ENCODE measurements at places on chromosomes 3 and 15.

GRCh38 chr3:114887806-114888205, 259.3 kb downstream of the ZBTB20 start:
- no peak for DNase-seq

GRCh38 chr3:177931346-177931745, 604.9 kb upstream of the KCNMB2 start:
- DNase-seq = no peak

DNA sequence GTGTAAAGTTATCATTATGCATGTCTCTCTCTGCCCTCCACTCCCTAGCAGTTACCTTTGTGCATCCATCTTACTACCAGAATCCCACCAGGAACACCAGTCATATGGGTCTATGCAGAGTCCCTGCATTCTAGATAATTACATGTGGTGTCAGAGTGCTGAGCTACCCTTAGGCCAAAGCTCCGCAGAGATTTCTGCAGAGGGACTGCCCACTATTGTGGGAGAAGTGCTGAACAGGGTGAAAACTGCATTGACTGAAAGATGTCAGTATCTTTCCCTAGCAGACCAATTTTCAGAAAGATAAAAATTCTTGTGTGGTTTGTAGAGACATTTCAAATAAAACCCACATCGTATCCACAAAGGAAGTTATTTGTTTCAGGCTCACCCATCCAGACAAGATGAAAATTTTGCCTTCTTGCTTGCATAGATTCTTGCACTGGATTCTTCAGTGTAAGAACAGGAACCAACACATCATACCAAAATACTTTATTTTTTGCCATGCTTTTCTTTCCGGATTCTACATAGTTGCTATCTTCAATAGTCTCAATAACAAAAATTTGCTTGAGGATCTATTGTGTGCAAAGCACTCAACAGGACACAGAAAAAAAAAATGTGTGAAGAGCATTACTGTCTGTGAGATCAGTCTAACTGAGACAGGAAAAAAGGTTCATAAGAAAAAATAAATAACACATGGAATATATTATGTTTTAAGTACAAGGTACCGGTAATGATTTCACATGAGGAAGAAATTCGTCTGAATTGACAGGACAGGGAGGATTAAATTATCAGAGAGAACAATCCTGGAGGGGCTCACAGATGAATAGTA, 32.0 kb upstream of the CCDC80 start:
- DNase-seq = no peak

DNA sequence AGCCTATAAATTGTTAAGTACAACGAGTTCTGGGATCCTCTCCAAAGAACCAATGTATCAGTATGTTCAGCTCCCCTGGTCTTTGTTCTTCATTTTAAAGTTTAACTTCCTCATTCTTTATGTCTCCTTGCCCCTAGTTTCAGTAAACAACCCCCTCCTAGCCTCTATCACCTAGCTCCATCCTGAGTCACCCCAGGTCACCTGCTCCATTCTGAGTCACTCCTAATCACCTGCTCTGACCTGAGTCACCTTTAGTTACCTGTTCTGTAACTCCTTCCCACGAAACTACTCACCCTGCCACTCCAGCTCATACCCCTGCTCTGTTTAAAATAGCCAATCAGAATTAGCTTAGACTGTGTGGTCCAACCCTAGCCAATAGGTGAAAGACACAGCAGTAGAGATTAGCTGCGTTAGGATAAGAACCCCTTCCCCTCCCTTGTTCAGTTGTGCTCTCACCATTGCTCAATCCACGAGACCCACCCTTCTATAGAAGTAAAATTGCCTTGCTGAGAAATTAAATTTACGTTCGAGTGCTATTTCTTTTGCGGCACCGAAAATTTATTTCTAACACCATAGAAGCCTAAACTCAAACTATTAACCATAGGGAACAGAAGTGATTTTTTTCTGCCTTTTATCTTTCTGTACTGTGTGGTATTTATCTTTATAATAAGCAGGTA, 245.0 kb upstream of the ADAMTS9 start:
- no peak for DNase-seq

DNA sequence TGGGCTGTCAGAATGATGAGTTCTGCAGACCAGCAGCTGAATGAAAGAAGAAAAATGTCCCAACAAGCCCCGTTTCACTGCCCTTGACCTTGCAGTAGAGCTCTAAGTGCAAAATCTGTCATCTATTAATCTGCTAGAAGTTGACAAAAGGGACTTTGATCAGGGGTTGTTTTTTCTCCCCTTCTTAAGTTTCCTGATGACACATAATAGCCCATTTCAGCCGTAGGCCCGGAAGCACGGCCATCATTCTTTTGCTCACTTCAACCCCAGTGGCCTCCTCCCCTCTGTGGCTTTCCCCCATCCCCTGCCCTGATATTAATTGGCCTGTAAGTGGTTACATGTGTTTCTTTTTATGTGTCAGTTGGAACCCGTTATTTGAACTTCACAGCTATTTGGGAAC, 298.9 kb downstream of the RPLP1 start:
- no peak for DNase-seq

GRCh38 chr15:52394118-52394517, 98.5 kb upstream of the MYO5C start:
- DNase-seq = no peak

DNA sequence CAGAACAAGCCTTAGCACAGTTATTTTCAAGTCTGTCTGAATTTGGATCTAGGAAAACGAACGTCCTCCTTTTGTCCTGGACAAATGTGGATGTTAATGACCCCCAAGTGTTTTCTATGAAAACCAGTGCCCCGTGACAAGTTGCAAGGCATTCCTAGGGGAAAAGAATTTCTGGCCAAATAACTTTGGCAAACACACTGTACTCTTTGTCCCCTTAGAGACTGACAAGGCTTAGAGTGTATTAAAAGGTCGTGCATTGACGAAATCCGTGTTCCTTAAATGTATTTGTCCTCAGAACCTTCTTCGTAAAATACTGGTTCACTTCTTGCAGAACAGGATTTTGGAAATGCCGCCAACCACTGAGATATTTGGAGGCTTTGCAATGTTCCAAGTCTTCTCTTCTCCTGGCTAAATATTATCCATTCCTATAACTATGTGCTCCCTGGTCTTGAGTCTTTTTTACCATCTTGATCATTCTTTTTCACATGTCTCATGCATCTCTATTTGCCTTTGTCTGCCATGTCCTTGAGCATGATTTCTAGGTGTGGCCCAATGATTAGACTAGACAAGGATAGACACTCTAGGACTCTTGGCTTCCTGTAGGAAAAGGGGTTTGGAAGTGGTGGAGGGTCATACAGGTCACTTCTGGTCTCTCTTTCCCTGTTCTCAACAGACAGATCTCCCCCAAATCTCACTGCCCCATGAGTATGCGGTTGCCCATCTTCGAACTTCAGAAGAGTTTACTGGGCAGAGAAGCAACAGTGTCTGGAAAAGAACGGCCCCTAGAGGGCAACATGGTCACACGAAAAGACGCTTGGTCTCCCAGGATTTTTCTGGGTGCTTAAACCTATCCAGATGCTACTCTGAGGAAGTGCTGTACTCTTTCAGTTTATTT, 117.5 kb downstream of the EDEM1 start:
- peak; percentile 32 for DNase-seq

GRCh38 chr15:32867313-32867626, 149.5 kb downstream of the GREM1 start:
- no peak for DNase-seq

- DNase-seq = no peak
These were observed 319.8 kb downstream of the LRTM1 start for GRCh38 chr3:54608041-54608440.

DNA sequence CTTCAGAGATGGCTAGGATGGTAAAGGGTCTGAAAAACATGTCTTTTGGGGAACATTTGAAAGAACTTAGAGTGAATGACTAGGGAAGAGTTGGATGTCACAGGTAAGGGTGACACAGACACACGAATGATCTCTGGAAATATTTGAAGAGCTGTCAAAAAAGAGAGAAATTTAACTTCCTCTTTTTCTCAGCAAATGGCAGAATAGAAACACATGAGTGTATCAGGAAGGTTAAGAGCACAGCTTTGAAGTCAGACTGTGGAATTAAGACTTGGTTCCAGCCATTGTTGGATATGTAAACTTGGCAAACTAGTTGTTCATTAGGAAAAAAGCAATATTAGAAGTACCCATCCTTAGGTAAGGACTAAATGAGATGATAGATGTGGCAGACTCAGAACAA, 117.7 kb downstream of the IMPG2 start:
- DNase-seq = no peak

- DNase-seq = no peak
These were observed 139.0 kb upstream of the NECTIN3 start for GRCh38 chr3:110932567-110932966.

- no peak for DNase-seq
These were observed 33.2 kb upstream of the SECISBP2L start for GRCh38 chr15:49079340-49080039.

DNA sequence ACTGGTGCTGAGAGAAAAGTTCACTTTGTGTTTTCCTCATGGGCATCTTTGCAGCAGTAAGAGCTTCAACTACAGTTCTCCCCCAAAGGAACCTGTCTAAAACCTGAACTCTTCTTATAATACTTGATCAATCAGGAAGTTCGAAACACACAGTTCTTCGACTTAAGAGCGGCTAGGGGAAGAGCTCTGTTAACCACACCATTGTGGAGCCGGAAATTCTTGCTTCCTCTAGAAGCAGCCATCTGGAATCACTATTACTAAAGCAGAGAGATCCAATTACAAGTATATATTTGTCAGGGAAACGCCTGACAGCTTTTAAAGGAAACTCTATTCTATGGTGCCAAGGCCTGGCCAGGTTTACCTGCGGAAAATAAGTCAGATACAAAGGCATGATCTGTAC, 337.3 kb upstream of the CBLB start:
- DNase-seq = no peak

GRCh38 chr3:178047496-178047895, 488.7 kb upstream of the KCNMB2 start:
- no peak for DNase-seq

DNA sequence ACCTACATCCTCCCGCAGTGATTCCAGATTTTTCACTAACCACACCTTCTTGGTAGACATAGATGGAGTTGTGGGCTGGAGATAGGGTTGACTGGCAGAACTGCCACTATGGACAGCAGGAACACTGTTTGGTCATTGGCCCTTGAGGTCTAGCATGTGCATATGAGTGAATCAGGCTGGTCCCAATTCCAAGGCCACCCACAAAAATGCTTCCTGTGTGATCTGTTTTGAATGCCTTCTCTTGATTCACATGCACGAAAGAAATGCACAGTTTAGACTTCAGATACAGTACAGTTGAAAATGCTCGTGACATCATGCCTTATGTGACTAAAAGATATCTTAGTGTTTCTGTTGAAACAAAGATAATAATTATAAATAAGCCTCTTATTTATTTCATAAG, 285.8 kb upstream of the SEMA6D start:
- DNase-seq = no peak

GRCh38 chr3:133136114-133137041, 98.2 kb downstream of the TMEM108 start:
- no peak for DNase-seq

GRCh38 chr3:43505351-43505750, 116.5 kb downstream of the ANO10 start:
- no peak for DNase-seq

DNA sequence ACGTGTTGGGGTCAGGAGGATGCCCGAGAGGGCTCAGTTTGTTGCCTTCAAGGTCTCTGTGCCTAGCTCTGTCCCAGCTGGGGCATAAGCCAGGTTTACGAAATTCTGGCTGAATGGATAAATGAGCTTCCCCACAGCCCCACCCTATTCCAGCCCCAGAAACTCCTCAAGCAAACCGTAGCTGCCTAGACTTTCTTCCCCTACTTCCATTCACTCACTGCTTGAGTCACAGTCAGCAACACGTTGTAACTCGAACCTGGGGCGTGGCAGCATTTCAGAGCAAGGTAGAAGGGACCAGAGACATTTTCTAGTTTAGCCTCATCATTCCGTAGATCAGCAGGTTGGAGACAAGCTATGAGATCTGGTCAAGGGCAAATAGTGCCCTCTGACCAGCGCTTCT, 24.2 kb downstream of the NMNAT3 start:
- no peak for DNase-seq

- peak; percentile 24 for DNase-seq
These were observed 874 bp downstream of the INO80 start for GRCh38 chr15:41115161-41115651.

DNA sequence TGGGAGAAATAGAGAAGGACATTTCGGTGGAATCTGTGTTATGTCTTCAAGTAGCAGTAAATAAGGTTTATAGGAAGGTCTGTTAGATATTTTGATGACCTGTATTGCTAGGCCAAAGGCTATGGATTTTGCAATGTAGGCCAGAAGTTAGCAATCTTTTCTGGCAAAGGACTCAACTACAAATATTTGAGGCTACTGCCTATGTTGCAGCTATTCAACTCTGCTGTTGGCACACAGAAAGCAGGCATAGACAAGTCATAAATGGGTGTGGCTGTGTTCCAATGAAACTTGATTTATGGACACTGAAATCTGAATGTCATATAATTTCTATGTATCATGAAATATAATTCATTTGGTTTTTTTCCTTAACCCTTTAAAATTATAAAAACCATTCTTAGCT, 438.7 kb upstream of the C2CD4B start:
- no peak for DNase-seq

- DNase-seq = no peak
These were observed 8.2 kb upstream of the VGLL4 start for GRCh38 chr3:11651900-11652299.

DNA sequence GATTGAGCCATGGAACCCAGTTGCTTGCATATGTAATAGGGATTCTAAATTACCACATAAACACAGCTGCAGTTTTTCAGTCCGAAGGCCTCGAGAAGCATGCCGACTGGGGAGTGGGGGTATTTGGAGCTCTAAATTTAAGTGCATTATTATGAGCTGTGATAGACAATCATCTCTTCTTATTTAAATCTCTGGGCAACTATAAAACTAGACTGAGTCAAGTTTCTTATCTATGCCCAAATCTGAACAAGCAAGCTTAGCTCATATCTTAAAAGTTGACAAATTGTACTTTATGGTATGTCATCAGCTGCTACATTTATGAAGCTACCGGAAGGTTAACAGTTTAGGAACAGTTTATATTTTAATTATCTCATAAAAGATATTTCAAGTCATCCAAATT, 19.5 kb upstream of the THRB start:
- no peak for DNase-seq

DNA sequence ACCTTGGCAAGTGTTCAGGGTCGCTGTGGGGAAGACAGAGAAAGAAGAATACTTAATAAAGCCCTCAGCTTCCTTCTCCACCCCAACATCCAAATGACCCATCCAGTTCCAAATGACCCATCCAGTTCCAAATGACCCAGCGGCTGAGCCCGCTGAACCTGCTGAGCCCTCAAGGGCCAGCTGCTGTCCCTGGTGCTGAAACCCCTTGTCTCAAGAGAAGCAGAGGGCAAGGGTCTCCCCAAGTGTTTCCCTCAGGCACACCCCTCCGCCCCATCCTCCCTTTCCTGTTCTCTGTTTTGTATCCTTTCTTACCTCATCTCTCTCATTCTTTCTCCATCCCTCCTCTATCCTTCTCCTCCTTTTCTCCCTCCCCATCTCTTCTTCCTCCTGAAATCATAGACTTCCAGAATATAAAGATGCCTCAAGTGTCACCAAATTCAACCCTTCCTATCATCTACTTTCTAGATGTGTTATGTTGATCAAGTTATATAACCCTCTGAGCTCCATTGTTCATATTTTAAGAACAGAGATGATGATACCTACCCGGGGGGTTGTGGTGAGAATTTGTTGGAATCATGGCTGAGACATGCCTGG, 29.0 kb downstream of the CCDC33 start:
- no peak for DNase-seq

- DNase-seq = no peak
These were observed 8.0 kb downstream of the MCM2 start for GRCh38 chr3:127606086-127606805.

- DNase-seq = no peak
These were observed 15.6 kb upstream of the FLNB start for GRCh38 chr3:57992452-57993213.

Measured in BE2C (cell line).